Muscle of back (tissue), 13 donors: ENCODE measurements at places on chromosomes 7 and 10. TPM values are rescaled to one million over a fixed set of nuclear protein-coding genes. Genes with fewer than 3 reads are reported as not detected.

DNA sequence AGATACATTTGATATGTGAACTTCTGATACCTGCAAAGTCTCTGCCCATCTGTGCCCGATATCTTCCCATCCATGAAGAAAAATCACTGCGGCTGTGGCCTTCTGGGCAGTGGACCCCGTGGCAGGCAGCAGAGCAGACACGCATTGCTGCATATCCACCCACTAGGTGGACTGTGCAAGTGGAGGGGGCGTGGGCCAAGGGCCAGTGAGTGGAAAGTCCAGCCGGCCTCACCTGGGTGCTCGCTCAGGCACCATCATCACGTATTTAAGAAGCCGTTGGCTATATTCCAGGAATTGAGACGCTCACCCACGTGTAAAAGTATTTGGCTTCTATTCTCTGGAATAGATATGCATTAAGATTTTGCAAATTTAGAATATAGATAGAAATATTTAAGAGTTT, 30.8 kb upstream of the SLC13A1 start:
- no peak for DNase-seq

DNA sequence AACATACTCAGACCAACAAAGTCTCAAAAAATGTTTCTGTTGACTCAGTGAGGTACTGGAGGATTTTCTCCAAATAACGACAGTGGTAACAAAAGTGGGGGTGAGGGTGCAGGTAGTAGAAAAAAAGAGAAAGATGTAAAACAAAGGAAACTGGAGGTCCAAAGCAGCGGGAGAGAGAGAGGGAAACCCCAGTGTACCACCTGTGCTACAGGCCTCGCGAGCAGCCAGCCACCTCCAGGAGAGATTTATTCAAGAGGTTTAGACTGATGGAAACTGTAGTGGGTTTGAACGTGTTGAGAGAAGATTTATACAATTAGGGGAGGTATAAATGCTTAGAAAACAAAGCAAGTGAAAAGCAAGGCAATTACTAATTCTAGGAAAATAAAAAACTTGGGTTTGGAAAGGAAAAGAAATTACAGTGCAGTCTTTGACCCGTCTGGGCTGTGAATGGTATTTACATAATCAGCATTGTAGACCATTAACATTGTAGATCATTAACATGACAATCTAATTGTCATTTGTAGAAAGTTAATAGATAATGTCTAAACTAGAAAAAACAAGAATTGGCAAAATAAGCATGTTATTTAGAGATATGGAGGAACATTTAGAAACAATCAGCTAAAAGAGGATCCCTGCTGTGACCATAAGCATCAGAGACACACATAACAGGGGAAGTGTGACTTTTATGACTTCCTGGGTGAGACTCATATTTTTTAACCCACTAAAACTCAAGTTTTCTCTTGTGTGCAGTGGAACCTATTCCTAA, 180.0 kb downstream of the RELN start:
- no peak for DNase-seq

Gene WNT8B
- not detected for polyA plus RNA-seq

DNA sequence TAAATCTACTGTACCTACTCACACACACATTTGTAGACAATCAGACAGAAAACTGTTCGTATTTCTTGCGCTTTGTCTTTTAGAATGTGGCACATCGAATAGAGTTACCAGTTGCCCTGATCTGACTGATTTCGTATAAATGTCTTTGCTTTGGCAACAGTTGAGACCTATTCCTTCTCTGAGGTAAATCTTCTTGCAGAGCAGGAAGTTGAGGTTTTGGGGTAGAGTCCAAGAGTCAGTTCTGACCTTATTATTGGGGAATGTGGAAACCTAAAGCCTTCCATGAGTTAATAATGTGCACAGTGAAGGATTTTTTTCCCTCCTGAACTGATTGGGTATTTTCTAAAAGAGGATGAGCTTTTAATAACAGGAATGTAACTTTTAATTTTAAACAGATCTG, 135.3 kb downstream of the KIAA1217 start:
- DNase-seq = peak; percentile 72

DNA sequence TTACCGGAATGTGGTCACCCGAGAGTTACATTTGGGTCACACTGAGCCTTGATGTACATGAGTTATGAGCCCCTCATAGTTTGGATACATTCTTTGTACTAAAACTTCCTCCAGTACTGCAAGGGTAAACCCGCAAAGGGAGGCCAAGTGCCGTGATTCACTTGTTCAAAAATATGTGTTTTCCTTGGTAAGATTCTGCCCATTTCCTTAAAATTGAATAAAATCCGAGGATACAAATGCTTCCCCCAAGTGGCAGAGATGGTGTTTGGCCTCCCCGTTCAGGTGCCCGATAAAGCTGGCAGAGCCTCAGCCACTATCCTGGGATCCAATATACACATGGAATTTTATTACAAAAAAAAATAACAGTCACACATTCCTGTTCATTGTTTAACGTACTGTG, 268.3 kb downstream of the DIP2C start:
- DNase-seq = no peak

DNA sequence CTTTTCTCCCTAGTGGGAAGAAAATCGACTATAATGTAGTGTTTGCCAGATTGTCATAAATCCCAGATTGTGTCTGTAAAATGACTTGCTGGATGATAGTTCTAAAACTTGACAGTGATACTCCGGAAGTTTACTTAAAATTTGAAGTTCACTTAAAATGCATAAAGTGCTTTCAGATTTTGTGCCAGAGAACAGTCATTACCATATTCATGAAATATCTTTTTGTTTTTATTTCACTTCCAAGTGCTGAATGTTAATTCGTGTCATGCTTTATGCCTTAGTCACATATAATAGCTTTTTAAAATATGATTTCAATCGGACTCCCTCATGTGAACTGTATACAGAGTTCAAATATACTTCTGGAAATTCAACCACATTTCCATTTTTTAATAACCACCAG, 30.4 kb downstream of the PRPF18 start:
- DNase-seq = no peak

Gene MCM10
- 8.1 TPM for polyA plus RNA-seq

- DNase-seq = no peak
Measured at GRCh38 chr10:107966826-107967225, 802.3 kb upstream of the SORCS1 start.

GRCh38 chr7:142759433-142759832, 10.2 kb downstream of the PRSS1 start:
- DNase-seq = no peak

Gene PAX2
- not detected for polyA plus RNA-seq

GRCh38 chr7:2117646-2118045, 115.1 kb downstream of the MAD1L1 start:
- DNase-seq = no peak

DNA sequence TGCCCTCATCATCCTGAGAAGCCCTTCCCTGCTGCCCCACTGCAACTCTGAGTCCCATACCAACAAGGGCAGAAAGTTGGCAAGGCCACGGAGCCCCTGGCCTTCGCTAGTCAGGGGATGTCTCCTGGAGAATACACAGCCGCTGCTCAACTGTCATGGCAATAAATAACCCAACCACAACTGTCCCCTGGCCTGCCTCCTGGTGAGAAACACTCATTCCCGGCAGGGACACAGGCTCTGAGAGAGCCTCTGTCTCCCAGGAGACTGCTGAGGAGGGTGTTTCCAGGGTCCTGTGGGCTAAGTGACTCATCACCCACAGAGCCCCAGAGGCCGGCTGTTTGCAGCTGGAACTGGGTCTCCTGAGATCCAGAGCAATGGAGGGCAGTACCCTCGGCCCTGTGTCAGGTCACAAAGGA, 354.1 kb downstream of the TNS3 start:
- no peak for DNase-seq

DNA sequence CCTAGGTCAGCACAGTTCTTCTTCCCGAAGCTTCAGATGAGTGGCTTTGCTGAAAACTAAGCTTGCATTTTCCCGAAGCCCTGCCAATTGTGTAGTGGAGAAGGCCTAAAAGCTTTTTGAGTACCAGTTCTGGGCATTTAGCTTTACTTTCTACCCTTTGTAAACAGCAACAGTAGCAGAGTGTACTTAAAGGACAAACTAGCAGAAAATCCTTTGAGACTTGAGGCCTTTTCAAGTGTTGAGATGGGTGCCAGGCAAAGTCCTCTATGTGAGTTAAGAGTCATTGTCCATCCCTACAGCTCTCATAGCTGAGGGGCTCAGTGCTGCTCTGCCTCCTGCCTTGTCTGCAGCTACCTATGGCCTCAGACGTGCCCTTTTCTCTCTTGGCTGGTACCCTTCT, 368.2 kb downstream of the CCSER2 start:
- DNase-seq = no peak

GRCh38 chr10:12375076-12375504, 25.7 kb downstream of the CAMK1D start:
- no peak for DNase-seq

Gene CYP2E1
- polyA plus RNA-seq = 0.45 TPM

- no peak for DNase-seq
Measured at GRCh38 chr10:24382596-24382978, 173.6 kb downstream of the KIAA1217 start.

DNA sequence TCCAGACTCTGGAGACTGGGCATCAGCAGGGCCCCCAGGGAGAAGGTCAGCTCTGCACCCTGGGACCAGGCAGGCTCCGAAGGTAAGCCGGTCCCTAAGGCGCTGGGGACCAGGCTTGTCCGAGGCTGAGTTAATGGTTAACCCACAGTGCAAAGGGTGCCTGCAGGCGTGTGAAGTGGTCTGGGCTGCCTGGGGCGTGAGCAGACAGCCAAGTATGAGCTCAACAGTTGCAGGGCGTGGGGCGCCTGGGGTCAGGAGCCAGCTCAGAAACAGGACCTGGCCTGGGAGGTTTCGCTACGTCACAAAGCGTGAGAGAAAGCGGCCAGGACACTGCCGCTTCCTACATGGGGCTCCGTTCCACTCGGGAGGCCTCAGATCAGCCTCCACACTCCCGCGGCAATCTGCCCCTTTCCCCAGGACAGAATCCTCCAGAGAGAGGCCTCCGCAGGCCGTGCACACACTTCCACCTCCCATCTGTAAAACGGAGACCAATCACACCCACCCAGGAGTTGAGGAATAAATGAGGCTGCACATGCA, 16.0 kb downstream of the PDGFA start:
- DNase-seq = peak; percentile 68

GRCh38 chr10:113369365-113369694, 183.5 kb upstream of the HABP2 start:
- DNase-seq = no peak

- DNase-seq = no peak
Measured at GRCh38 chr7:106610996-106611886, 49.7 kb downstream of the CCDC71L start.
